ENCODE measurements at places on chromosomes 13 and 19.

- peak; percentile 38 for DNase-seq
Observed at GRCh38 chr19:17753976-17754375, 2.7 kb downstream of the FCHO1 start.

- DNase-seq, result peak; percentile 77
Observed at GRCh38 chr19:18450931-18451836, 13.3 kb upstream of the ISYNA1 start.

DNA sequence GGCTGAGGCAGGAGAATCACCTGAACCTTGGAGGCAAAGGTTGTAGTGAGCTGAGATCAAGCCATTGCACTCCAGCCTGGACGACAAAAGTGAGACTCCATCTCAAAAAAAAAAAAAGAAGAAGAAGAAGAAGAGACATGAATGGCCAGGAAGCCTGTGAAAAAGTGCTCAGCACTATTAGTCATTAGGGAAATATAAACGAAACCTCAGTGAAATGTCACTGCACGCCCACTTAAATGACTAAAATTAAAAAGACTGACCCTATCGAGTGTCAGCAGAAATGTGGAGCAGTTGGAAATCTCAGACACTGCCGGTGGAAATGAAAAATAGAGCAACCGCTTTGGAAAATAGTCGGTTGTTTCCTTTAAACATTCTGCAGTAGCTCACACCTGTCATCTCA lies 5.5 kb upstream of the TYROBP start:
- peak; percentile 15 for DNase-seq

DNA sequence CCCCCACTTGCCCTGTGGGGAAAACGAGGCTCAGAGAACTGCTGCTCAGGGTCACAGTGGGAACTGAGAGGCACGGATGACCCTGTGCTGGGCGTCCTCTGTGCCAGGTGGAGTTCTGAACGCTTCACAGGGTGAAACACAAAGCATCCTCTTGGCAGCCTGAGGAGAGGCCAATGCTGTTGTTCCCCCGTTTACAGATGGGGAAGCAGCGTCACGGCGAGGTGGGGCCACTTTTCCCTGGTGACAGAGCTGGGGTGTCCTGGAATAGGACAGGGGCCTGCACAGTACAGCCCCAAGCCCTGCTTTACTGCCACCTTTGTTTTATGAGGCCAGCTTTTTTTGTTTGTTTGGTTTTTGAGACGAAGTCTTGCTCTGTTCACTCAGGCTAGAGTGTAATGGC lies 22.1 kb downstream of the DHX34 start:
- no peak for DNase-seq

GRCh38 chr19:14369399-14370168 lies 11.7 kb upstream of the ADGRE5 start:
- DNase-seq, result no peak

GRCh38 chr19:16417660-16418596 lies 53.8 kb downstream of the EPS15L1 start:
- DNase-seq, result peak; percentile 79

Measured in OCI-LY7 (cell line).